ENCODE measurements at places on chromosomes 12 and 14.

GRCh38 chr14:104085032-104085888 lies at the start of gene ASPG:
ASPG (plus strand) TSS chr14:104085700; CDS start chr14:104085771, 71 bp downstream.
- no peak for DNase-seq

DNA sequence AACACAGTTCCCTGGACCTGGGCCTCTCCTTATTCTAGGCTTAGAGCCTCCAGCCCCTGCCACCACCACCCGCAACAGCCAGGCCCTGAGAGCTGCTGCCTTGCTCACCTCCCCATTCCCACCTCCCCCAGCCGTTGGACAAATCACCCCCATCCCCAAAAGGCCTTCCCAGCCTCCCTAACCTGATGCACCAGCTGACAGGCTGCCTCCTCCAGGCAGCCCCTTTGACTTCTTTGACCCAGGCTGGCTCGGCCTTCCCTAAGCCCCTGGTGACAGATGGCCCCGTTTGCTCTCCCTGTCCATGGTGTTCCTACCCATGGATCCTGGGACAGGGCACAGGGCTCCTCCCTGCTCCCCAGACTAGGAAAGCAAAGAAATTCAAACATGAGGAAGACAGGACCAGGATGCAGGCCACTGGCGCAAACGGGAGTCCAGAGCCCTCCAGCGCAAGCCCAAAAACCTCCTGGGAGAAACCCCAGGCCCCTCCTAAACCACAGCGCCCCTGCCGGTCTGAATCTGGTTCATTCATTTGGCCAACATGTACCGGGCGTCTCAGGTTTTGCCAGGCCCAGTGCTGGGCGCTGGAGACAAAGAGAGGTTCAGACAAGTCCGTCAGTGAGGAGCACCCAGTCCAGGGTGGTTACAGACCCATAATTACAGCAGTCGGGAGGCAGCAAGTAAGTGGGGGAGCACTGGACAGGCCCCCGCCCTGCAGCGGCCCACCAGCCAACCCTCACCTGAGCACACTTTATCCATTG lies 2.4 kb downstream of the AKT1 start:
- no peak for DNase-seq

- no peak for DNase-seq
Observed at GRCh38 chr14:71063351-71063750, 156.1 kb downstream of the PCNX1 start.

DNA sequence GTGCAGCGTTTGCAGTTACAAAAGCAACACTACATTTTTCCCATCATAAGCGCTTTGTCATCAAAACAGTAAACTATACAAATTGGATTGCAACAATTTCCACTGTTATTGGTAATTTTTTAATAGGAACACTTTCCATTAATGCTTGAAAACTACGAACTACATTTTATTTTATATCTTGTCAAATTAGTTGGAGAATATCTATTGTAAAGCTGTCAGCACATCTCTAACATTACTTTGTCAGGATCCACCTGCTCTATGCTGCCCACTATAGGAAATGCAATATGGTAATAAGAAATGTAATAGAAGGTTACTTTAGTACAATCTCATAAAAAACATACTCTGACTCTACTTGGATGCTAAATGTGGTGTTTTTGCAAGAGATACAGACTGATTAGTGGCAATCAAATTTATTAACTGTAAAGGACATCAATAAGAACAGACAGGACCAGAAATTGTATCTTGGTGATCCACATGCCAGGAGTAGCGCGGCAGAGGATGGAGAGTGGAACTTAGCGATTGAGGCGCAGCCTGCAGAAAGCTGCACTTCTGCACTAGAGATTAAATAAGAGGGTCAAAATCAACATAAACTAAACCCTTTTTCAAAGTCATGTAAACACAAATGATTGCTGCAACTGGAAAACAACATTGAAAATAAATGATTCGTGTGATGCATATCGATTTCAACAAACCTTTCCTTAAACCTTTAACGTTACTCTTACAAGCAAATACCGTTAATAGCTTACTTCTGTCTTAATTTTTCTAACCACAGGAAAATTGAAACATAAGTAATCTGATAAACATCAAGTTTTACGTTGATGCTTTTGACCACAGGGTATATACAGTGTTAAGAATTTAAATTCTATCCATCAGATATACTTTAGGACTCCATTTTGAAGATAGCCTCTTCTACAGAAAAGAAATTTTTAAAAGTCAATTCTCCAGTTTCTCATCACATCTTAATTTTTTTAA lies 3.6 kb upstream of the ARID2 start:
- peak; percentile 55 for DNase-seq

GRCh38 chr14:52547526-52547925 lies 4.8 kb downstream of the TXNDC16 start:
- no peak for DNase-seq

- no peak for DNase-seq
Observed at GRCh38 chr14:75650253-75651058, 10.2 kb downstream of the ERG28 start.

DNA sequence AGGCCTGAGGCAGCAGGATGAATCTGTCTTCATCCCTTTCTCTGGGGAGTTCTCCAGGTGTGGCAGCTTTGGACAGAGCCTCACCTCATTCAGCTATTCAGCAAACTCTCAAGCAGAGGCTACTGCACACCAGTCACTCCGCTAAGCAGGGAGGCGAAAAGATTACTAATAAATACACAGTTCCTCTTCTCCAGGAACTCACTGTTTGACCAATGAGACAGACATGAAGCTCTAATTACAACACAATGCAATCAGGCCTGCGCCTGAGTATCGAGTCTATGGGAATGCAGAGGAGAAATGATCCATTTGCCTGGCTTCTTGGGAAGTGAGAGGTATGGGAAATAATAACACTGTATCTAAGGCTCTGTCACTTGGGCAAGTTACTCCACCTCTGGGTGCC lies 178.1 kb downstream of the CRADD start:
- peak; percentile 78 for DNase-seq

GRCh38 chr12:128699106-128699505 lies 124.7 kb downstream of the SLC15A4 start:
- no peak for DNase-seq

GRCh38 chr14:58566979-58567378 lies 70.8 kb upstream of the DACT1 start:
- DNase-seq, result no peak

- no peak for DNase-seq
Observed at GRCh38 chr14:99644723-99645544, at the start of gene HHIPL1. HHIPL1 (plus strand) TSS chr14:99645129; CDS start chr14:99645208, 79 bp downstream.

- DNase-seq, result peak; percentile 0
Observed at GRCh38 chr14:50452979-50453705, 56.5 kb upstream of the CDKL1 start.

DNA sequence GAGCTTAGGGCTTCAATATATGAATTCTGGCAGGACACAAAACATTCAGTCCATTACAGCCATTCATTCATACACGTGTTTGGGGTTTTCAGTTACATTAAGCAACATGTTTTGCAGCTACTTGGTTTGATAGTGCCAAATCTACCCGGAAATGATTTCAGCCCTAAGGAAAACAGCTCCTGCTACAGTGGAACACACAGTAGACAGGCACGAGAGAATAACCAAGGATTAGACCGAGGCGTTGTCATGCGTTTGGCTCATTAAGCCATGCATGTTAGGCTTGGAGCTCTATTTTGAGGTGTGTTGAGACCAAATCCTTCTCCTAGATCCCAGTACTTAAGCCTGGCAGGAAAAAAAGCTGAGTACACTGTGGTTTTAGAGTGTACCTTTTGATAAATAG lies 177.4 kb downstream of the PRKCH start:
- no peak for DNase-seq

DNA sequence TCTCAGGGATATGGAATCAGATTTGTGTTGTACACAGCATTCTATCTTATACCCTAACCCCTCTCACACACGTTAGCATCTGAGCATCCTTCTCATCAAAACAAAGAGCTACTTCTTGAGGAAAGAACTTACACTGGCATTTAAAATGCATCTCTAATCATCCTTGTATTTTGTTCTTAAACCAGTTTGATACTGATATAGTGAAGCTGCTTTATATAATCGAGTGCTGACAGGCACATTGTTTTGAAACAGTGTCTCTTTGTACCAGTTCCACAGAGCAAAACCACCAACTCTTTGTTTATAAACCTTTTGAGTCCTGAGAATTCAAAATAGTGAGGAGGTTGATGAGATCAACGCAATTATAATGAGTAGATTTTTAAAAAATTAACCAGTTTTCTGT lies 8.8 kb downstream of the GPR33 start:
- DNase-seq, result no peak

GRCh38 chr12:76152181-76152807 lies 67.8 kb upstream of the NAP1L1 start:
- DNase-seq, result peak; percentile 95

- peak; percentile 51 for DNase-seq
Observed at GRCh38 chr12:47032644-47033043, 46.8 kb upstream of the PCED1B start.

DNA sequence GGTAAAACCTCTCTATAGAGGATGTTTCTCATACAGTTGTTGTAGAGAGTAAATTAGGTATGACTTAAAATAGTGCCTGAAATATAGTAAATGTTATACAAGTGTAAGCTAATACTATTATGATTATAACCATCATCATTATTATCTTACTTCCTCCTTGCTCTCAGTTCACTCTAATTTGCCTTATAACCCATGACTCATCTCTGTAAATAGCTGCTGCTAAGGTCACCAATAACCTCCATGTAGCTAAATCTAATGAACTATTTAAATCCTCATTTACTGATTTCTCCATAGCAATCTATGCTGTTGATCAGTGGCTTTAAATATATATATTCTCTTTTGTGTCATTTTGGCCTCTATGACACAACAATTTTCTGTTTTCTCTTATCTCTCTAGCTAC lies 109.6 kb downstream of the RMST start:
- DNase-seq, result no peak

DNA sequence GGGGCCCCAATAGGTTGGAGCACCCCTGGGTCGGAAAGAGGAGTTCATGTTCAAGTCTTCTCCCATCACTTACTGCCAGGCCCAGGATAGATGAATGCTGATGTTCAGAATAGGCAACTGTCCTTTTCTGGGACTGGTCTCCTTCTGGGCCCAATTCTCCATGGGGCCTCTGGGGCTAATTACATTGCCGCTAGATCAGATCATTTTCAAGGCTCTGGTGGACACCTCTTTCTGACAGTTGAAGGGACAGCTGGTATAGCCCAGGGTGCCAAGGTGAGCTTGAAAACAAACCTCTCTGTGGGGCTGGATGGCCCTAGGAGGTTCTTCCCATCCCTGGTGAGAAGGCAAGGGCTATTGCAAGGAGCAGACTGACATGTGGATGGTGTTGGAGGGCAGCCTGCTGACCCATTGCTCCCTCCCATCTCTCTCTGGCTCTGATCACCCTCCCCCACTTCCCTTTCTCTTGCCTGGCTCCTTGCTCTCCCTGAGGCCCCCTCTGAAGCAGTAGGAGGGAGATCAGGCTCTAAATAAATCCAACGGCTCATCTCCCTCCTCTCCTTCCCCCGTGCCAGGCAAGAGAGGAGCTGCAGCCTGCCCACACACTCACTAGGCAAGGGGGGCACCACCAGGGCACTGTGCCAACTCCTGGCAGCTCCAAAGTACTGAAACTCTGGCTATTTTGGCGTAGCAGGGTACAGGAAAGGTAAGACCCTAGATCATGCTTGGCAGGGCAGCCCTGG lies 1.9 kb downstream of the CACNB3 start:
- peak; percentile 18 for DNase-seq

DNA sequence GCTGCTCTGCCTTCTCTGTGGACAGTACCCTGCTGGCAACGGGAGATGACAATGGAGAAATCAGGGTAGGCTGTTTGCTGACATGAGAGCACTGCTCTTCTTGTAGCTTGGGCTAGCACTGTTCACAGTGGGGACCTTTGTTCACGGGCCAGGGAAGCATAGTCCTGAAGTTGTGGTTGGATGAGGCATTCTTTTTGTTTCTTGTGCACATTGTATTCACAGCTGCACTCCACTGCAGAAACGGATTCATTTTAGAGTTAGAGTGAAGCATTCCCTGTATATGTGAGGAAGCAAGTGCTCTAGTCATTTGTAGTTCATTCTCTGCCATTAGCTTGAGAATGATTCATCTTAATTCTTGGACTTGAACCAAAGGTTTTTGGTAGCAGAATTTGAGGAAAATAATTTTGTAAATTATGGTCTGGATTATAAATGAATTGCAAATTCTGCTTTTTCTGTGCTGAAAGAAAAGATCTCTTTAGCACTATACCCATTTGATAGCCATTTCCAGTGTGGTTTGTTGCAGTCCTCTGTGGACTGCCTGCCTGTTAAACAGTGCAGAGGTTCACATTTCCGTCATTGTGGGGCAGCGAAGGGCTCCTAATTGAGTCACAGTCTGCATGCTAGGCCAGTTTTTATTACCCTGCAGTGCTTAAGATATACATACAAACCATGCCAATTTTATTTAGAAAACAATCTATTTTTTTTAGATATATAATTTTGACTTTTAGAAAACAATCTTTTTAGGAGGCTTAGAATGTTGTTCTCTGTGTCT lies 80.6 kb downstream of the APAF1 start:
- DNase-seq, result peak; percentile 23

- peak; percentile 52 for DNase-seq
Observed at GRCh38 chr14:20757965-20758364, 10.2 kb upstream of the EDDM3B start.

Measured in inflammatory macrophage treated with lipopolysaccharide for 4 hours (primary cell).